ENCODE measurements at places on chromosomes 4 and X.

DNA sequence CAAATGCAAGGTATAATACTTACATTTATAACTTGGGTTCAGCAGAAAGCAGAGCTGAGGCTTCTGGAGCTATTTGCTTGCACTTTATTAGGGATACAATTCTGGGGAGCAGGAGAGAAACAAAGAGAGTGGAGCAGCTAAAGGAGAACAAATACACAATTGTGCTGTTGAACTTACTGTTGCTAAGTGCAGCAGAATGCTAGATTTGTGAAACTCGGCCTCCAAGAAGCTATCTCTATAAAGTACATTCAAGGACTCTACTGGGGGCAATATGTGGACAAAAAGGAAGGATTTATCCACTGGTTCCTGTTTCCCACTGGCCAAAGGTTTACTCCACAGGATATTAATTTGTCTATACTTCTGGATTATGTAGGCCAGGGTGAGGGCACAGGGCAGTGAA is 86.8 kb downstream of the PPP1R2C start:
- no peak for DNase-seq

GRCh38 chrX:104254442-104255115 is at the start of gene ESX1:
Gene ESX1 (minus strand): TSS chrX:104254933. CDS start chrX:104254849, 84 bp downstream.
- no peak for DNase-seq

DNA sequence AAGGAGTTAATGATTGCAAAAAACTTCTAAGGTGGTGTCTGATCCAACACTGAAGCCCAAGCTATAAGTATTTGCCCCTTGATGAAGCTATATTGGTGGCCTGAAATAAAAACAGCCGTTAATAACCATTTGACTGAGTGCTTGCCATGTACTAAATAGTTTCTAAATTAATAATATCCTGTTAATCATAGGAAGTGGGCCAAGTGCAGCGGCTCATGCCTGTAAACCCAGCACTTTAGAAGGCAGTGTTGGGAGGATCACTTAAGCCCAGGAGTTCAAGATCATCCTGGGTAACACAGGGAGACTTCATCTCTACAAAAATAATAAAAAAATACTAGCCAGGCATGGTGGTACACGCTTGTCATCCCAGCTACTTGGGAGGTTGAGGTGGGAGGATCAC is 8.3 kb downstream of the NDP start:
- DNase-seq = no peak

DNA sequence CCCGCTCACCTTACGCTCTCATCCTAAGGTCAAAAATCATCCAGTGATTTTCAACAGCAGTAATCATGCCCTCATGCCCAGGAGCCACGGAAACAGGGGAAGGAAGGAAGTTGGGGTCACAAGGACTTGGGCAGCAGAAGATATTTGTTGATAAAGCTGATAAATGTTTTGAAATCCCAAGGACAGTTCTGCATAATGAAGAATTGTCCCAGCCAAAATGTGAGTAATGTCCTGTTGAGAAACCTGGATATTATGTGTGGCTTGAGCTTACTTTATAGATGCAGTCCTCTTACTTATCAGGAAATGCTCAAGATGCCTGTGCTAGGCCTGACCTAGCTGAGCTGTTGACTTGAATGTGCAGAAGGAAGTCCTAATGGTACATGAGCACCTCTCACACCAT is 263.0 kb upstream of the ZFP42 start:
- no peak for DNase-seq

GRCh38 chr4:69760455-69760854 is at the start of gene SULT1B1:
Gene SULT1B1 (minus strand): TSS chr4:69760620. CDS start chr4:69755217, 5,403 bp downstream.
- DNase-seq = no peak

DNA sequence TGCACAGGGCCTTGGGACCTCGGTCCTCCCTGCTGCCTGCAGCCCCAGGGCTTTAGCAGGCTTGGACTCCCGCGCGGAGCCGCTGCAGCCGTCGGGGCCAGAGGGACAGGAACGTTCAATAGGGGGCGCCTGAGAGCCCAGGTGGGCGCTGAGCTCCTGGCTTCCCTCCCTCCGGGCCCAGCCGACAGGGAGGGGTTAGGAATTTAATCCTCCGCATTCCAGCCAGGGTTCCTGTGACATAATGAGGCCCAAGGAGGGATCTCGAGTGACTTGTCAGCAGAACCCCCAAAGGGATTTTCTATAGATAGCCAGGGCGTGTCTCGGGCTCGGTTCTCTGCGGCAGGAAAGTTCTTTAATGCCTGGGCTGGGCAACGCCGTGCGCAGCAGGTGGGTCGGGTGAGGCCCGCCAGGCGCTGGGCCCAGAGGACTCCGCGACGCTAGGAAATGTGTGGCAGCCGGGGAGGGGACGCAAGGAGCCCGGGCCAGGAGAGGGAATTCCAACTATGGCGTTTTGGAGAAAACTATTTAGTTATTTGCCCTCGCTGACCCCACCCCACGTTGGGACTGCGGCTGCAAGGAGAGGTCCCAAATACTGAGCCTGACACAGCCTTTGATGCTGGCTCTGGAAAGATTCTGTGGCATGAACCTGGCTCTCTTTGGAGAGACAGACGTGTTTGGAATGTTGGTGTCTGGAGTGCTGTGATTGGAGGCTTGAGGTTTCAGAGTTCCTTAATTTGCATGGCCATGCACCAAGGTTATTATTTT is 285.2 kb upstream of the GATB start:
- DNase-seq = no peak

DNA sequence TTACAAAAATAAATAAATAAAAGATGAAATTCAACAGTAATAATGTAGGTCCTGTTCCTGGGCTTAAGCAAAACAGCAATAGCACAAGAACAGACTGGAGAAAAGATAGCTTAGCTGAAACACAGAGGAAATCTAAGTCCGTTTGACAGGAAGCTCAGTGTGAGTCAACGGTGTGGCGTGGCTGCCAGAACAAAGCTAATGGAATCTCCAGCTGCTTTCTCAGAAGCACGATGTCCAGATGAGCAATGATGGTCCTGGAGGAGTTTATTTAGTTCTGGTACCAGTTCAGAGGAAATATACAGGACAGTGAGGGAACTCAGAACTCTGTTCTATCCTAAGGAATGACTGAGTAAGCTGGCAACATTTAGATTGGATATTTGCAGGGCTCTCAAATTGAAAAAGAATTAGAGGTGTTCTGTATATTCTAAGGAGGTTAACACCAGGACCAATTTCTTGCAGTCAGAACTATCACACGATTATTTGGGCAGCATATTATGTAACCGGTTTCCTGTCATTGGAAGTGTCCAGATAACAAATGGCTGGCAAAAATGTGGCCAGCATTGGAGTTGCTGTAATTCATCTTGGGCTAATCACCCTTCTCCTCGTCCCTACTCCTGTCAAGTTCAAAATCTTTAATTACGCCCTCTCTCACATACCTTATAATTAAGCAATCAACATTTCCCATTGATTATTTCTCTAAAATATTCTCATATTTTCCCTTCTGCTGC is 12.7 kb downstream of the GAB3 start:
- DNase-seq = no peak

GRCh38 chr4:139619644-139620043 is 46.0 kb upstream of the MGST2 start:
- DNase-seq = no peak

DNA sequence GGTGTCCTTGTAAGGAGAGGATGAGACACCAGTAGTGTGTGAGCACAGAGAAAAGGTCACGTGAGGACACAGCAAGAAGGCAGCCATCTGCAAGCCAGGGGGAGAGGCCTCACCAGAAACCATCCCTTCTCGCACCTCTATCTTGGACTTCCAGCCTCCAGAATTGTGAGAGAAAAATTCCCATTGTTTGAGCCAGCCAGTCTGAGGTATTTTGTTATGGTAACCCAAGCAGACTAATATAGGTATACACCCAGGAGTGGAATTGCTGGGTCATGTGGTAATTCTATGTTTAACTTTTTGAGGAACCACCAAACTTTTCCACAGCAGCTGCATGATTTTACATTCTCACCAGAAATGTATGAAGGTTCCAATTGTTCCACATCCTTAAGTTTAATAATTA is 25.6 kb downstream of the ZDHHC9 start:
- no peak for DNase-seq

DNA sequence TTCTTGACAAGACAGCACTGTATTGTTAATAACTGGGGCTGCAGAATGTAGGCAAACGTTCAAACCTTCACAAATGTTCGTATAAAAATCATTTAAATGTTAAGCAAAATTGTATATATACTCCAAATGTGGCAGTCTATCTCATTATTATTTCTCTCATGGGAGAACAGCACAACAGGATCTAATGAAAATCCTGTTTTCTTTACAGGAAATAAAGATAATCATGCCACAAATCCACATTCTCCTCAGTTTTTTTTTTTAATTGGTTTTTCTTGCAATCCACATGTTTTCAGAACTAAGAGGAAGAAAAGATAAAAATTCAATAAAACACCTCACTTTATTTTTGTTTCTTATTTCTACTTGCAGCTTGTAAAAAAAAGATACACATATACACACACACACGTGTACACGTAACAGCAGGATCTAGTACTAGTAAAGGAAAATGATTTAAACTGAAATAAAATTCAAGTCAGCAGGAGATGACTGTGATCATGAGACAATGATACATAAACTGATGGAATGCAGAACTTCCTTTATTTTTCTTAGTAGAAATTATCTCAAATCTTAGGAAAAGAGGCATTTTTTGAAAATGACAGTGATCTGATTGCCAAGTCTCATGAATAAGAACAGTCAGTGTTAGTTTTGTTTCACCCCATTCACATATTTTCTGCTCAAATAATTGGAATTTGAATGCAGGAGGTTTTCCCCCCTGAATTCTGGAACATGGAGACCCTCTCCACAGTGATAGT is 11.3 kb downstream of the APBB2 start:
- no peak for DNase-seq

DNA sequence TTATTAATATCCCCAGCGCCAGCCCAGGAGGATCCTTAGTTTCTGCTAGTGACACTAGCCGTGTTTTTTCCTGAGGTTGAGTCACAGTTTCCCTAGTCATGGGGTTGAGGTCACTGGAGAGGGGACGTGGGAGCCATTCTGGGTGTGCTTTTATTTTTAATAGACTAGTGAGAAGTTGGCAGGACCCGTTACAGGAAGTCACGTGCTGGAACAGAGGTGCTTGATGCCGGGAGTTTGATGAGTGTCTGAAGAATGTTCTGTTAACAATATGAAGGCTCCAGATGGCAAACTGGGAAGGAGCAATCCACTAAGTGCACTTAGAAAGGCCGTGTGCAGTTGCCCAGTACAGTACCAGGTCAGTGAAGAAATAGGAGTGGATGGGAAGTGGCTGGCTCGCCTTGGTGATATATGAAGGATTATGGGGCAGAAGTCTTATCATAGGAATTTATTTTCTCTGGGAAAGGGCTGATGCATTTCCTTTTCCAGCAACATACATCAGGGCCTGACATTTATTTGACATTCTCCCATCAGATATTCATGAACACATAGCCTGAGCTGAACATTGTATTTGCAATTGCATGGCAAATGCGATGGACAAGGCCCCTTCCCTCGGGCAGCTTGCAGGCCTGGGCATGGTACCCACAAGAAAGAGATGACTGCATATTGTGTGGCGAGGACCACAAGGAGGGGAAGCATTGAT is 291.8 kb downstream of the FBXW7 start:
- DNase-seq = no peak

- DNase-seq = no peak
Observed at GRCh38 chrX:51891821-51892551, 1.4 kb upstream of the MAGED1 start.

DNA sequence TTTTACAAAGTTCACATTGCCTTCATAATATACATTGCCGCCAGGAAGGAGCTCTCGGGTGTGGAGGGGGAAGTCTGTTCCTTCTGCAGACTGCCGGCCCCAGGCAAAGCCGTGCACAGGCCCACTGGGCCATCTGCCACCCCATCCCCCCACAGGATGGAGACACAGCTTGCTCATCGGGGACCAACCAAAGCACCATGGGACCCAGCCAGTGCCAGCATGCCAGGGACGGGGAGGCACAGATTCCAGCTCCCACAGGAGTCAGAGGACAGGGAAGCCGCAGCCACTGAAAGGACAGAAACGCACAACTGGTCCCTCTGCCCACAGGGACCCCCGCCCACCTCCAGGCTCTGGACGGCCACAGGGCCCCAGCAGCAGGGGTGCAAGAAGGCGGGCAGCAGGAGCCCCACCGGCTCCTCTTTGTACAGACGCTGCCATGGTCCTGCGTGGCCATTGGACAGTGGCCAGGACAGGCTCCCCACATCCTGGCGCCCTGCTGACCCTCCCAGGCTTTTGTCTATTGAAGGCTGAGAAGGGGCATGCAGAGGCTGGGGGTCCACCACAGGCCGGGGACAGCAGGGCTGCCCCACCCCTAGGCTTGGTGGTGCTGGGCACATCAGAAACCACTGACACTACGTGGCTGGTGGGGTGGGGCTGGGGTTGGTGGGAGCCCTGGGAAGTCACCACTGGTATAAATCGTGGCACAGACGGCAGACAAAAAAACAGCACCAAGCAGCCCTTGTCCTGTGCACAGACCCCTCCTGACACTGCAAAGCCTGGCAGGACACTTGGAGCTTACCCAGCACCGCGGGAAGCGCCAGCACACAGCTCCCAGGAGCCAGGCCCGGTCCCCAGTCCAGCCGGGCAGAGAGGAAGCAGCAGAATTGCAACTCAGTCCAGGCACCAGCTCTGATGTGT is 89.0 kb downstream of the FAM53A start:
- DNase-seq = no peak

- DNase-seq = no peak
Observed at GRCh38 chrX:39125834-39126233, 324.6 kb downstream of the MID1IP1 start.

GRCh38 chr4:94214703-94215319 is 7.1 kb downstream of the SMARCAD1 start:
- DNase-seq = no peak

GRCh38 chr4:154467886-154468285 is 23.7 kb downstream of the DCHS2 start:
- no peak for DNase-seq

- DNase-seq = no peak
Observed at GRCh38 chr4:101288365-101289145, 58.8 kb downstream of the PPP3CA start.

DNA sequence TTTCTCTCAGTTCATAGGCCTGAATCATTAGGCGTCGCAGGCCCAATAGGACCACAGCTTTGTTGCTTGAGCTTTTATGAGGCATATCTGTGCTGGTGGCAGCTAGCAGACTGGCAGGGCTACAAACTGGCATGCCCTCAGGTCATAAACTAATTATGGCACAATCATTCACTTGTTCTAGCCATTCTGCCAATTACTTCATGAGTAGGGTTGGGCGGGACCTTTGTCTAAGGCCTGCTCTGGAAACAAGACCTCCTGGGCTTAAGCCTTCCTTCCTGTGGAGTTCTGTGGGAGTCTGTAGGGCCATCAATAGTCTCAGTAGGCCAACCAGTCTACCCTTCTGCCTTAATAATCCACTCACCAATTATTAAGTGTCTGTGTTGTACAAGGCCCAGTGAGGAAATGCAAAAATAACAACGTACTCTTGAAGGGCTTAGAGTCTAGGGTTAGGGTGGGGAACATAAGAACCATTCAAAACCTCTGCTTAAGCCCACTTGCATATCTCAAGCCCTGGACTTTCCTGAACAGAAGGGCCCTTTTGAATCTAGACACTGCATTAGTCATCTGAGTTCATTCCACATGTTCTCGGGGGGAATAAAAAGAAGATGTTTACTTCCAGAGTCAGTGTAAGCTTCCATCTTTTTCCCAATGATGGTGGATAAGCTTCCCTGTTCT is 44.5 kb downstream of the SHROOM4 start:
- peak; percentile 41 for DNase-seq
